ENCODE measurements at places on chromosomes 3 and 15. TPM values are rescaled to one million over a fixed set of nuclear protein-coding genes. Genes with fewer than 3 reads are reported as not detected.
A peak's percentile ranks its signal among the peaks of the same experiment; 100 is the strongest.

DNA sequence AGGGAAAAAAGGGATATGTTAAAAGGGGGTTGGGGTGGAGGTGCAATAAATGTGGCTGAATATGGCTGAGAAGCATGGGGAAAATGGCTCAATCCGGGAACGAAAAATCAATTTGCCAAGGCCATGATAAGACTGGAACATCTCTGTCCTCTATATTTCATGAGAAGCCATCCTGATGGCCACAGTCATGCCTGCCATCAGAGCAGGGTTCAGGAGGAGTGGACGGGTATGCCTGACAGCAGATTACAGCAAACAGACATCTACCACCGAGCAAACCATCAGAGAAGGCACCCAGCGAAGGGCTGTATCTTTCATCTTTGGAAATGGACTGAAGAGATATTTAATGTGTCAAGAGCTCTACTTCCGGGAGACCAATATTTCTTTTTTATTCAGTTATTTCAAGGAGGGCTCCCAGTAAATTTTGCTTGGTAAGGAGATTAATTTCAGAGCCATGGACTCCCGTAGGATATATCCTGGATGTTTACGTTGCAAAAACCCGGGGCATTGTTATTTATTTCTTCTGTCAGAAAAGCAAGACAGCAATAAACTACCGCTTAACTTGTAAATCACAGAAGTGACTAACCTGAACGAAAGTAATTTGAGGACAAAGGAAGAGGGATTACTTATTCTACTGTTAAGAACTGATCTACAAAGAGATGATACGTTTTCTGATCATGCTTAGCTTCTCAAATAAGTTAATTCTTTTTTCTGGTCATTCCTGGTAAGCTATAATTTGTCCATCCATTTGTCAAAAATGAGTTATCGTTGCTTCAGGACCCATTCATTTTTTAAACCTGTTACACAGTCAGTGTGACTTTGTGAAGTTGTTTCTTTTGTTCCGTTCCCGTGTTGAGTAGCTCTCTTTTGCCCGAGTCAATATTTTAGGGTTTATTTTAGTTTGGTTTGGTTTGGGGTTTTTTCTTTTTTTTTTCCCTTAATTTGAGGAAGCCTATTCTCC, 80.6 kb upstream of the CHD2 start:
- H3K4me3 ChIP-seq: peak overlapping the region; percentile 45
- no peaks in the 10 kb centered on the region for H3K36me3 ChIP-seq
- no peaks in the 10 kb centered on the region for H3K27me3 ChIP-seq
- DNase-seq: no peak

DNA sequence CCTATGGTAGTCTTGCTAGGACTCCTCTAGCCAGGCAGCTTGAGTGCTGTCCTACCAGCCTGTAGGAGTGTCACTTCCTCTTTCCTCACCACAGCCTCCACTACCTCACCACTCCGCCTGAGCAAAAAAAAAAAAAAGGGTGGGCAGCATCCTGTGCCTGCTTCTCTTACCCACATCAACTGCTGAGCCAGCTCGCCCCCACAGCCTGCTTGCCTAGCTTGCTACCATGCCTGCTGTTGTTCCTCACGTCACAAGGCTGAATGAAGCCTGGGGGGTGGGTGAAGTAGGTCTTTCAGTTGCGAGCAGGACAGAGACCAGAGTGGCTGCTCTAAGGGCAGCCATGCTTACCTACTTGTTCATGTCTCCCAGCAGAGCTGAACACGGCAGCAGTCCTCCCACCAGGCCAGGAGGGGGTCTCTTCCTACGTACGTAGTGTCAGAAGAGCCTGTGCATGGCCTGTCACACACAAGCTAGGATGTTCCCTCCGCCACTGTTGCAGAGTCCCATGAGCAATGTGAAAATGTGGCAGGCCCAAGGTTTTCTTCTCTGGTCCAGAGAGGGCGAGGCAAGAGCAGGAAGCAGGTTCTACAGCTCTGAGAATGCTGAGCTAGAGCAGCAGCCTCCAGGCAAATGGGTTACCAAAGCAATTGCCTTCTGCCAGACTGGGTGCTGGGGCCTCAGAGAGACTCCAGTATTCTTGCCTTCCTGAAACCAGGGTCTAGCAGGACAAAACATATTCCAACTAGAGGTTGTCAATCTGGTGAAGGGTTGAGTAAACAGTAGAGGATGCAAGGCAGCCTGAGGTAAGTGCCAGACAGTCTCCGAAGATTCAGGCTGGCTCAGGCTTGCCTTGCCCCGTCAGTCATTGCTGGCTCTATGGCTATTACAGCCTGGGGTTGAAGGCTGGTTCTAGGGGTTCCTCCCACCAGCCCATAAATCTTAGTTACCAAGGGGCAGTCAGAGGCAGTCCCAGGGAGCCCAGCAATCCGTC, 8.1 kb downstream of the PPM1M start:
- H3K36me3 ChIP-seq: peaks cover 93% of the 10 kb centered on the region
- no peak overlapping the region for H3K4me3 ChIP-seq

GRCh38 chr3:125403789-125404188, 28.7 kb upstream of the ZNF148 start:
- no peaks in the 10 kb centered on the region for H3K27me3 ChIP-seq
- H3K4me1 ChIP-seq: no peaks in the 10 kb centered on the region
- no peak for DNase-seq
- H3K36me3 ChIP-seq: no peaks in the 10 kb centered on the region
- no peak overlapping the region for H3K27ac ChIP-seq

- H3K36me3 ChIP-seq: no peaks in the 10 kb centered on the region
- H3K4me3 ChIP-seq: no peak overlapping the region
- DNase-seq: no peak
- peaks cover 10% of the 10 kb centered on the region for H3K4me1 ChIP-seq
Observed at GRCh38 chr3:161031134-161031533, 74.0 kb downstream of the B3GALNT1 start.

- DNase-seq: no peak
- no peaks in the 10 kb centered on the region for H3K36me3 ChIP-seq
- peaks cover 15% of the 10 kb centered on the region for H3K4me1 ChIP-seq
- H3K27ac ChIP-seq: no peak overlapping the region
- no peak overlapping the region for H3K4me3 ChIP-seq
Observed at GRCh38 chr15:74050127-74050526, 32.2 kb downstream of the GOLGA6A start.

MAGEF1 gene
- 1.5 TPM for polyA plus RNA-seq

Measured in CD14-positive monocyte (primary cell).